Stimulated activated effector memory CD8-positive, alpha-beta T cell treated with anti-CD3 and anti-CD28 coated beads, Interleukin-12 subunit alpha, Interleukin-12 subunit beta, amount 100 ng/mL, for 72 hours (primary cell): ENCODE measurements at places on chromosomes 7 and 10.

DNA sequence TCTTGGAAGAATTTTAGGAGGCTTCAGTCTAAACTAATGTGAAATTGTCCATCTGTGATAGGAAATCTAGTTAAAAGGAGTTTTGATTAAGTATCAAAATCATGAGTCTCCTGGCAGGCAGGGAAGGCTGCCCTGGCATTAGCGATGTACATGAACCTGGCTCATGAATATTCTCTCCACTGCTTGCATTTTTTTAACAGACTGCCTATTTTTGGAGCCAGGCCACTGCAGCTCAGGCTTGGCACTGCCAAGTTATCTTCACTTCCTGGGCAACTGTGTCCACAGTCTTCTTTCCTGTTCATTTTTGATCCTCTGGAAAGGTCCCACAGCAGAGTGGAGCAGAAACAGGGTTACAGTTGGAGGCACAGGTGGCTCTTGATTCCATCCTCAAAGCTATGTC is 7.0 kb downstream of the GPR26 start:
- DNase-seq = no peak

- DNase-seq = no peak
Observed at GRCh38 chr7:101401390-101402080, 38.9 kb downstream of the COL26A1 start.

- DNase-seq = no peak
Observed at GRCh38 chr7:5393748-5394147, 29.9 kb downstream of the TNRC18 start.

DNA sequence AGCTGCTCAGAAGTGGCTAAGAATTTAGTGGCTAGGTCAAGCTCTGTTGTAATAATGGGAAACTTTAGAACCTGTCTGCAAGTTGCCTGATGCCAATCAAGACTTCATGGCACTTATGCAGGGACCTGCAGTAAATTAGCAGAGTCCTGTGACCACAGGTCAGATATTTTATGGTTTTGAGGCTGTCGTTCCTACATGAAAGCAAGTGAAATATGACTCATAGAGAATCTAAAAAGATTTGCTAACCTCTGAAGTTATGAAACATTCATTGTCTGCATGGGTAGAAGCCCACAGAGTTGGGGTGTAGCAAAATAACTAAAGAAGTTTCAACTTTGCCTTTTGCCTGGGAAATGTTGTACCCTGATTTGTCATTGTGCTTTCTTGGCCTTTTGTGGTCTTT is 32.3 kb downstream of the SLC39A12 start:
- no peak for DNase-seq

GRCh38 chr10:117362313-117362712 is 12.9 kb downstream of the PDZD8 start:
- no peak for DNase-seq

- no peak for DNase-seq
Observed at GRCh38 chr10:25666276-25666675, 267.8 kb upstream of the MYO3A start.

- no peak for DNase-seq
Observed at GRCh38 chr7:79534128-79534527, 80.7 kb upstream of the MAGI2 start.

DNA sequence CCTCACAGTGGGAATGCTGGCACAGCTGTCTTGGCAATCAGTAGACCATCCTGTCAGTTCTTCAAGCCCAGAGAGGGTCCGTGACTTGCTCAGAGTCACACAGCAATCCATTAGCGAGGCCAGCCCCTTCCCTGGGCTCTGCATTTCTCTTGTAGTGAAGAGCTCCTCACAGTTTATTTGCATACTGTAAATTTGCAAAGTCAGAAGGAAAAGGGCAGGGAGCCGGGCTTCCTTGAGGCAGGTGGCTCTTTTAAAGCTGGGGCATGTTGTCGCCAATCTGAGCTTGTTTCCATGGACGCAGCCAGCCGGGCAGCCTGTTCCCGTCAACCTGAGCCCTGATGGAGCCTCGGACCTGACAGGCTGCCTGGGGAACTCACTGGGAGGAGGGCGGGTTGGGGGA is 123.4 kb downstream of the CUX1 start:
- DNase-seq = no peak

DNA sequence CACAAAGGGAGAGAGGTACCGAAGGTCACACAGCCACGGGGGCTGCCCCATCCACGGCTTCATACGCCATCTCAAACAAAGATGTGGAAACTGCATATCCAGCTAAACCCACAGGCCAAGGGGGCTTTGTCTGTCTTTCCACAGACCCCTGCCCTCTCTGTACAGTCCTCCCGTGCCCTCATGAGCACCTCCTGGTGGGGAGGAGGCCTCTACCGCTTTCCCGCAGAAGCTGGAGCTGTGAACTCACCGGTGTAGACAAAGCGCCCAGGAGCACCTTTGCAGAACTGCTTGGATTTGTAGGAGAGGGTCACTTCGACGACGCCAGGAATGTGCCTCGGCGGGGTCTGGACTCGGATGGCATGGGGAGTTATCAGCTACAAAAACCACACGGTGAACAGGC is 97.2 kb downstream of the EBF3 start:
- no peak for DNase-seq

GRCh38 chr10:33293076-33293475 is 41.4 kb downstream of the NRP1 start:
- DNase-seq = no peak

GRCh38 chr10:94294168-94294567 is 68.6 kb downstream of the NOC3L start:
- no peak for DNase-seq

- DNase-seq = no peak
Observed at GRCh38 chr10:58177362-58177947, 90.2 kb downstream of the IPMK start.

GRCh38 chr10:100528921-100529474 is 673 bp downstream of the NDUFB8 start:
- no peak for DNase-seq

DNA sequence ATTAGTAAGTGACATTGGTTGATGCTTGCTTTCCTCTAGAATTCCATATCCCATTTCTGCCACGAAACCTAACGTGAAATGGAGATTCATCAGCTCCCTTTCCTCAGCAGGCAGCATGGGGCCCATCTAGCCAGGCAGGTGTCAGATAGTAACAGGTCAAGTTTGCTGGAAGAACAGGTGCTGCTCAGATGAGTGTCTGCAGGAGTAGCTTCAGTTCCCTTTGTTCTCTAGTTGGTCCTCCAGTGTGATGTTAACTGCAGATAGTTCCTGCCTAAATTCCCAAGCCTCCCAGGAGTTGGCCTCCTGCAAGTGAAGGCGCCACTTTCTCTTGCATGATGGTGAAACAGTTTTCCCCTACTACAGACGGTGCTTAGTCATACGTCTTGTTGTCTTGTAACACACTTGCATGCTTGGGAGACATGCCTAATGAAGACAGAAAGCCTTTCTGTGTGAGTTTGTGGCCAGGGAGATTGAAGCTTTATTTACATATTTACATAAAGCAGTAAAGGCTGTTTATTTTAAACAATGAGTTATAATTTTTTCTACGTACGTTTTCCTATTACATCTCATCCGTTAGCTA is 175.4 kb downstream of the CHN2 start:
- no peak for DNase-seq

DNA sequence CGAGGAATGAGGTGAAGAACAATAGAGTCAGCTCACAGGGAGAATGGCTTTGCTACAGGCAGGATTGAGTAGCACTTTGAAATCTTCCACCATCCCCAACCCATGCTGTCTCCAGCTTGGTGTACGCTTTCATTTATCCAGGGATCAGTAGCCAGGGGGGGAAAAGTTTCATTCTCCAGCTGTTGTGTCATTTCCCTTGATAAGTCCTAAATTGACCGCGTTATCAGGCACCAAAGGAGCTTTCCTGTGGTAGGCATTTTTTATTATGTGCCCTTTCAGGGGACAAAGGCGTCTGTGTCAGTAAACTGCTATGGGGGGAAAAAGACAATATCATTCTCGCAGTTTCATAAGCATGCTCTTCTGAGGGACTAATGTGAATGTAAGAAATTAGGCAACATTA is 106.6 kb upstream of the YAE1 start:
- no peak for DNase-seq

DNA sequence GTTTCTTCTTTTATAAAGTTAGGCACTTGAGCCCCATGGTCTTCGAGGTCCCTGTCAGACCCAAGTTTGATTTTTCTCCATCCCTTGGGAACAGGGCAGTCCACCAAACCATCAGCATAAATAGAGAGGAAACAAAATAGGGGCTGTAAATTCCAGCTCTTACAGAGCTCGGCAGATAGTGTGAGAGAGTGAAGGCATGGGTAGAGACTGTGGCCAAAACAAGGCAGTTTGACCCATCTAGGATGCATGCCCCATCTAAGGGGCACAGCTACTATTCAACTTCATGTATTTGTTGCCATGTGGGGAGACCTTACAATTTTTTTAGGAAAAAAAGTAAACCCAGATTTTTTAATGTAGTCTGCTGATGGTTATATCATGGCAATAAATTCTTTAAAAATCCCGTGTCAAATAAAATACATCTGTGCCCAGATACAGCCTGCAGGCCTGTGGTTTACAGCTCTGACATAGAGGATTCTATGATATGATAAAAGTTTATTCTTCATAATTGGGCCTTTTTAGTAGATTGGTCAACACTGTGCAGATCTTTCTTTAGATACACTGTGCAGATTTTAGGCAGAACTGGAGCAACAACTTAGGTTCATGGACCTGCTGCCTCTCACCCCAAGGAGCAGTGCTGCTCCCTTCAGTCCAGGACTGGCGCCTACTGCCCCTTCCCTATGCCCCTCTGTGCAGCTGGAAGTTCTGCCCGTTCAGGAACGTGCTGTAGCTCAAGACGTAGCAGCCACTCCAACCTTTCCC is 5.3 kb downstream of the PPP1R3C start:
- DNase-seq = no peak

GRCh38 chr7:123485187-123485586 is 49.2 kb downstream of the IQUB start:
- DNase-seq = no peak

GRCh38 chr7:78143661-78144060 is 345.1 kb downstream of the PHTF2 start:
- DNase-seq = no peak

GRCh38 chr7:8131694-8132605 is 130.0 kb downstream of the ICA1 start:
- DNase-seq = no peak

DNA sequence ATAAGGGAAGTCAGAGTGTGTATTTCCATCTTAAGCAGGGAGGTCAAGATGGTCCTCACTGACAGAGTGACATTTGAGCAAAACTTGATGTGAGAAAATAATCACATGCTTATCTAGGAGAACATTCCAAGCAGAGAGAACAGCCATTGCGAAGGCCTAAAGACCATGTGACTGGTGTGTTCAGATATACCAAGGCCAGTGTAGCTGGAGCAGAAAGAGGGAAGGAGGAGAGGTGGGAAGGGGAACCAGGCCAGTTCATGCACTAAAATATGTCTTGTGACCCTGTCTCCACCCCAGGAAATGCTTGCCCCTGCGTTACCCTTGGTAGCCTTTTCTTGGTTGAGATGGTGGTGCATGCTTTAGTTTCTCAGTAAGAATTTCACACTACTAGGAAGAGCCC is 77.4 kb downstream of the CACNB2 start:
- DNase-seq = no peak

DNA sequence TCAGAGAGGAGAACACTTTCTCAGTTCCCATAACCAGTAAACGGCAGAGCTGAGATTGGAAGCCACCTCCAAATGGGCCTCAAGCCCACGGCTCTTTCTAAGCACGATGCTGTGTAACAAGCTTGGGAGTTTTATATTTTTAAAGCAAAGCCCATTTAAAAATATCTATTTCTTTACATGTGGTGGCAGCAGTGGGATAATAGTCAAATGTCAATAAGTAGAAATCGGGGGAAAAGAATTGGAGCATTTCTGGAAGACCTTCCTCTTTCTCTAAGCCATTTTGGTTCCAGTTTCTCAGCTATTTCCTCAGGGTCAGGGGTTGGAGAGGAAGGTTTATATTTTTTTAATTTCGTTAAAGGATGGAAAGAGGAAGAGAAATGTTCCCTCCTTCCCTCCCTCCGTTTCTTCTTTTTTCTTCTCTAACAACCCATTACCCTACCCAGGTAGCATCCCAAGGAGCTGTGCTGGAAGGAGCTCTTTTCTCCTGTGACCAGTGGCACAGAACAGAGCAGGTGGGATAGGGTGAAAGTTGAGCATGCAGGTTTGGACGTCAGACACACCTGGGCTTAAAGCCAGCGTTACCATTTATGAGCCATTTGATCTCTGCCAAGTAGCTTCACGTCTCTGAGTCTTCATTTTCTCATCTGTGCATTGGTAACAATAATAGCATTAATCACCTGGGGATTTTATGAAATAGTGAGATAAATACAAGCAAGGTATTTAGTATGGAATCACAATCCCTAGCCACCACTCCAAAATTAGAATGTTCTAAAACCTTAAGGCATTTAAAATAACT is 515.7 kb downstream of the RPS24 start:
- no peak for DNase-seq

- DNase-seq = no peak
Observed at GRCh38 chr7:154776350-154776749, 226.6 kb downstream of the PAXIP1 start.

DNA sequence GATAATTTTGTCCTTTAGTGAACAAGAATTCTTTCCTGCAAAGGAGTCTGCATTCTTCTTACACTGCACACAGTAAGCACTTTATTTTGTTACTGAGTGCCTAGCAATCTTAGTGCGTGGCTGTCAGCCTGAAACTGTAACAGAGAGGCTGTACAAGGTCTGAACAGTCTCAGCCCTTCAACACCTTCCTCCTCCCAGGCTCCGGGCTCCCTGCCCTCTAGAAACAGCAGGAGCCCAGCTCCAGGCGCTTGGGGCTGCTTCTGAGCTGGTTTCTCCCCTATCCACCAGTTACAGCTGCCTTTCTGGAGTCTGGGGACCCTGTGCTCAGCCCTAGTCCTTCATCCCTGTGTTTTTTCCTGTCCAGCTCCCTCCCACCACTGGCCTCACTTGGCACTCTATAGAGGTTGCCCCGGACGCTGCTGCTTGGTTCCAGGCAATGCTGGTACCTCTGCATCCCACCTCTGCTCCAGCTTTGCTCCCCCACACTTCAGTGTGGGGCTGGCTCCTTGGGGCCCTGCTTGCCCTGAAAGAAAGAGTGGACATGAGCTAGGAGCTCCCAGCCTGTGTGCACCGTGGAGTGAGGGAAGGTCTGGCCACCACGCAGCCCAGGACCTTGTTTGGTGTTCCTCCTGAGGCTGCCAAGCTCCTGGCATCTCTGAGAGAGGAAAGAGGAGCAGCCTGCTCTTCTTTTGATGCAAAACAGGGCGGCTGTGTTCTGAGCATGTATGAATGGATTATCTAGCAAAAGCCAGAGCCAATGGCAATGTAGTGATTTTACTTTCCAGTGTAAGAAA is 251.2 kb upstream of the GRB10 start:
- no peak for DNase-seq

- DNase-seq = no peak
Observed at GRCh38 chr7:100373261-100373831, at the start of gene PILRA. TSS of gene PILRA (plus strand) at chr7:100373487. CDS start at chr7:100373657, 170 bp downstream.

GRCh38 chr7:102009628-102010027 is 192.2 kb downstream of the CUX1 start:
- DNase-seq = no peak
